ENCODE measurements at places on chromosomes 2 and 18.

DNA sequence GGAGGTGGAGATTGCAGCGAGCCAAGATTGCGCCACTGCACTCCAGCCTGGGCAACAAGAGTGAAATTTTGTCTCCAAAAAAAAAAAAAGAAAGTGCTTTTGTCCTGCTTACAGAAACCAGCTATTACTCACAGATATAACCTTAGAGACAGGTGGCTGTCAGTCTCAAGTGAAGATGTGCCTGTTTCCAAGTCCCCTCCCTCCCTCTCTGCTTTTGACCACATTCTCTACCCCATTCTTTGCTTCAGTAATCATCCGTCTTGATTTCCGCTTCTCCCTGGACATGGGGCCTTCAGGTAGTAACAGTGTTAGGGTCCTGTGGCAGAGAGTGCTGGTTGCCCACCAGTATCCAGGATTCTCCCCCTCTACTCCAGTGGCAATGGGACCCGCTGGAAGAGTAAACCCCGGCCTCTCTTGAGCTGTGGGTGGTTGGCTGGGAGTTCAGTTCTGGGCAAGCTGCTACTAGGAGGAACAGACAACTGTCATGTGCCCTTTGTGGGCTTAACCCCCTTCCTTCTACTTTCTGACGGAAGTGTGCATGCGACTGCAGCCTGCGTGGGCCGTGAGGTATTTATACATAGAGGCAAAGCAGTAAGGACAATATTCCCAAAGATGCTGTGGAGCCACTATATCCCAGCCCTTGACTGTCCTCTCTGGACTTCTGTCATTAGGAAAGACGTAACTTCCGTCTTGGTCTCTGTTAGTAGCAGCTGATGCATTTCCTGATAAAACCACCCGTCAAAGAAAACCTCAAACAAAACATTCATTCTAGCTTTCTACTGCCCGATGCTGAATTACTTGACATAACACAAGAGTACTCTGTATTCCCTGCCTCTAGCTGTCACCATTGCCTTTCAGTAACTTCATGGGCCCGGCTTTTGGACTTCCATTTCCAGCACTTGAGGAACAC is 17.8 kb downstream of the PDCL3 start:
- DNase-seq: no peak

GRCh38 chr2:69977906-69978482 is 16.6 kb upstream of the ASPRV1 start:
- no peak for DNase-seq

DNA sequence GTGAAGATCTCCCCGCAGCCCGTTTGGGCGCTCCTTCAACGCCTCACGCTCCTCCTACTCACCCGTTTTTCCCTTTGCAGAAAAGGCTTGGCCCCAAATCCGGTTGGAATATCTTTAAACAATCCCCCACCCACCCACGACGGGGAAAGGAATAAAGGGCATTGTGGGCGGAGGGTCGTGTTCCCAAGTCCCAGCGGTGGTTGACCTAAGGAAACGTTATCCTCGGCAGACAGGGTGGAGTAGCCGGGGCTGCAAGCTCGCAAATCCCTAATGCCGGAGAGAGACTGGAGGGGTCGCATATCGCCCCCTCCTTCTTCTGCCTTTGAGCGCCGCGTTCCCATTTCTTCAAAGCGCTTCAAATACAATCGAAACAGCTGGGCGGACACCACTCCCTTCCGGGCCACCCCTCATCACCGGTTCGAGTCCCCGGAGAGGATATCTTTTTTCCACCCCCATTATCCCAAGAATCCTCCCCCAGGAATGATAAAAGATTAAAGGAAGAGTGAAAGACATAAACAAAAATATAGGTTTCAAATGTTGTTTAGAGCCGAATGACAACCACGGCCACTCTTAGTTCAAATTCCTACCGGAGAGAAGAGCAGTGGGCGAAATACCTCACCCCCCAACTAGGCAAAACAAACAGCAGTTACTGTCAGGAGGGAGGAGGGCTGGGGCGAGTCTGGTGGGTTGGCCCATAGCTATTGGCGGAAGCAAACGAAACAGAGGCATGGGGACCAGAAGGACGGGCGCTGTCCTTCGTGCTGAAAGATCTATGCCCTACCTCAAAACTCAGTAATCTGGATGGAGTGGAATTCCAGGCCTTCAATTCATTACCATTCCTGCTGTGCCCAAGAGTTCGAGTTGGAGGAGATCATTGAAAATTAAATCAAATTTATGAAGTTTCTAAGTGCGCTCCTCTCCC is 2.8 kb upstream of the GAD1 start:
- DNase-seq: no peak

- DNase-seq: peak; percentile 82
Observed at GRCh38 chr2:191696001-191696400, 18.1 kb downstream of the NABP1 start.

DNA sequence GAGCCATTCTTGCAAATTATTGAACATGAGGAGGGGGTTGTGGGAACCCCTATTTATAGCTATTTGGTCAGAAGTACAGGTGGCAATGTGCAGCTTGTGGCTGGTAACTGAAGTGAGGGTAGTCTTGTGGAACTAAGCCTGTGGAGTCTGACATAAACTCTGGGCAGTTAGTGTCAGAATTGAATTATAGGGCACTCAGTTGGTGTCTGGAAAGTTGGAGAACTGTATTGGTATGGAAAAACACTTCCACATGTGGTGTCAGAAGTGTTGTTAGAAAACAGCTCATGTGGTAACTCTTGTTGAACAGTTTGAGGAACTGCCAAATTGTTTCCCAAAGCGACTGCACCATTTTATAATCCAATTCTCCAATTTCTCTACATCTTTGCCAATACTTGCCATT is 7.5 kb downstream of the RALBP1 start:
- DNase-seq: no peak

DNA sequence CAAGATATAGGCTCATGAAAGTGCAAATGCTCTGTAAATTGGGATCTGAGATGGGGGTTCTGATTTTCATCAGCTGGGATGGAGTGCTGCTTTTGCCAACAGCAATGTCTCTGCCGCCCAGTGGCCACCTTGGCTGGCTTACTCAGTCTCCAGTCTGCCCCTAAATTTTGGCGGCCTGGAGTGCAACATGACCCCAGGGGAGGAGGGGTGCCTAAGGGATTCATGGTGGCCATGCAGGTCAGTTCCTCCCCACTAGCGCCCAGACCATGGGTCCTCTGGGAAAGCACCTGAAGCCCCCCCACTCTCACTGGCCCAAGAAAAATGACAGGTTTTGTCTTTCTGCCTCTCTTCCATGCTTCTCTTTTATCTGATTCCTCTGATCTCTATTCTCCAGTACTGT is 45.0 kb downstream of the SLC4A3 start:
- DNase-seq: no peak

DNA sequence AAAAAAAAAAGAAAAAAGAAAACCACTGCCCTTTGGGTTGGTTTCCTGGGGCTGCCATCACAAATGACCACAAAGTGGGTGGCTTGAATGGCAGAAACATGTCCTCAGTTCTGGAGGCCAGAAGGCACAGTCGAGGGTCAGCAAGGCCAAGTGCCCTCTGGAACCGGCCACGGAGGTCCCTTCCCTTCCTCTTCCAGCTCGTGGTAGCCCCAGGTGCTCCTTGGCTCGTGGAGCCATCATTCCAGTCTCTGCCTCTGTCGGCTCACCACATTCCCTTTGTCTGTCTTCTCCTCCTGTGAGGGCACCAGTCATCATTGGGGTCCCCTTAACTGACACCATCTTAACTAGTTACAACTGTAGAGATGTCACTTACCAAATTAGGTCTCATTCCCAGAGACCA is 8.5 kb upstream of the NFATC1 start:
- DNase-seq: no peak

- DNase-seq: no peak
Observed at GRCh38 chr2:37649518-37649917, 21.9 kb downstream of the CDC42EP3 start.

GRCh38 chr18:79796531-79797405 is 970 bp upstream of the KCNG2 start:
- DNase-seq: no peak

- no peak for DNase-seq
Observed at GRCh38 chr2:165815299-165816141, 21.5 kb upstream of the GALNT3 start.

- DNase-seq: no peak
Observed at GRCh38 chr2:212271583-212271982, 267.0 kb downstream of the ERBB4 start.

GRCh38 chr18:61791031-61791430 is 101.8 kb downstream of the RNF152 start:
- no peak for DNase-seq

GRCh38 chr2:238098901-238099713 is 1.0 kb upstream of the ESPNL start:
- DNase-seq: no peak

- DNase-seq: peak; percentile 47
Observed at GRCh38 chr2:56474412-56475158, 290.8 kb downstream of the CCDC85A start.

GRCh38 chr2:106332054-106332453 is 136.2 kb downstream of the RGPD3 start:
- DNase-seq: no peak

DNA sequence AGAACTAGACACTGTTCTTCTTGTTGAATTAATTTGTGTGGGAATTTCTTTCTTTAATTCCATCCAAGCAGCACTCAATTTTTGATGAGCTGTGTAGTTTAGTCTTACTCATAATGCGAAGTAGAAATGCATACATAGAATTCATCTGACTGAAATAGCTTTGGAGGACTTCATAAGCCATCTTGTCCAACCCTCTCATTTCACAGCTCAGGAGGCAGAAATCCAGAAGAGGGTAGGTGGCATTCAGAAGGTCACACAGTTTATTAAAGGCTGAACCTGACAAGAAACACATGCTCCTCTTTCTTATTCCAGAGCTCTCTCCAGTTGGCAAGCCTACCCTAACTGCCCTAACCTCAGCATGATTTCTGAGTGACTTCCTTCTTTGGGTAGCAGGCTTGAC is 169.2 kb upstream of the NOSTRIN start:
- DNase-seq: no peak

DNA sequence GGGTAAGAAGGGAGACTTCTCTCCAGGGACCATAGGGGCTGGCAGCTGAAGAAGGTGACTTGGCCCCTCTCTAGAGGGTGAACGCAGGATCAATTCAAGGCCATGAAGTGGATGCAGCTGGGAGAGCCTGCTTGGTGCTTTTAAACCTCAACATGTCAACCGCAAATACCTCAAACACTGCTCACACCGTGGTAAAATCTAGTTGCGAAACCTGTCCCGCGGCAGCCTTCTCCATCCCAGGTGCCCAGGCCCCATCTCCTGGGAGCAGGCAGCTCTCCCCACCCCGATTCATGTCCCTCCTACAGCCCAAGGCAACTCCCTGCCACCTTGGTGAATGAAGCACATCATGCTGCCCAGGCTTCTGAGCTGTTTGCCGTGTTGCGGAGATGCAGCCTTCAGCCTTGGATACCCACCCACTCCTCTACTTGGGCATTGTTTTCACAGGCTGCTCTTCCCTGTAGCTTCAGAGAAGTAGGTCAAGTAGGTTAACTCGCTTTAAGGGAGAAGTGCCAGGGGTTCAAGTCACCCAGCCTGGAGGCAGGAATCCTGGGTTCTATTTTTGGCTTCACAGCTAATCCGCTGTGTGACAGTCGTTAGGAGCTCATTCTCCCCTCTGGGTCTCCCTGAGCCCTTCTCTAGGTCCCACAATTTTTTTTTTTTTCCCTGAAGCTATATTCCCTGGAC is 6.2 kb upstream of the EFR3B start:
- DNase-seq: no peak

DNA sequence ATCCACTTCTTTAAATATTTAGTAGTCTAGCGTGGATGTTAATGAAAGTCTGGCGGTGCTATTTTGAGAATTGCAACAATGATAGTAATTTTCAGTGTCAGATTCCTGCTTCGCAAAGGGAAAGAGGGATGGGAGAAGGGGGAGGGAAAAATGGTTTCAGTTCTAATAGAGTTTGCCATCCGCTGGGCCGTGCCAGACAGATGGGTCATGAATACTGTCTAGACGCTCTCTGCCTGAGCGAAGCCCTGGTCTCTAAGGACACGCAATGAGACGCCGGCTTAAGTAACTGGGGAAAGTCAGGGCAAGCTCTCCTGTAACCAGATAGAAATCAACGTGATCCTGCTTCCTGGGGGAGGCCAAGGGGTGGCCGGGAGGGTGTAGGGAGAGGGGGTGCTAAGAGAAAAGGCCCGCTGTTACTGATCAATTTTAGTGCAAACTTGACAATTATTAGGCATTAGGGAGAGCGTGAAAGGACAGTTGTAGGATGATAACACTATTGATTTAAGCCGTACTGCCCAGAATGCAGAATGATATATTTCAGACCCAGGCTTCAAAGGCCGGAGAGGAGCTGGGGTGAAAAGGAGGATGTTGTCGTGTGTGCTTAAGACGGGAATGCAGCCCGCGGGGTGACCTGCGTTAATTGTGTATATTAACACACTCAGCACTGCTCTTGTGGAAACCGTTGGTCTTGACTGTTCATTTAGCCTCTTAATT is 229.2 kb downstream of the LDLRAD4 start:
- DNase-seq: peak; percentile 42

GRCh38 chr18:74110976-74111375 is 36.7 kb downstream of the FBXO15 start:
- no peak for DNase-seq

- DNase-seq: no peak
Observed at GRCh38 chr2:207055257-207055656, 110.5 kb downstream of the KLF7 start.

DNA sequence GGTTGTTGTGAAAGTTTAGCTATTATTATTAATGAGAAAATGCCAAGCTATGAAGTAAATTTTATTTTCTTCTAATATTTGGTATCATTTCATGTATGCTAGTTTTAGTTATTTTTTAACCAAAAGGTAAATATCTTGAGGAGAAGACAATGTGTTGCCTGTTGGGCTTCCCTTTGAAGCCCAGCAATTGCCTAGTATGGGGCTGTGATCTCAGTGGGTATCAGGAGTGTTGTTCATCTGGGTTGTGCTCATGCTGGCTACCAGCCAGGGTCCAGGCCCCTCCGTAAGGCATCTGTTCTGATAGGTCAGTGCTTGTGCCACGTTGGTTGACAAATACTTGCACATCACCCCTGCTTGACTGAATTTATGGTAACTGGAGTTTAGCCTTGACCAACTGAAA is 38.0 kb upstream of the DARS1 start:
- no peak for DNase-seq

All from GM04503 (cell line).